ENCODE measurements at places on chromosomes 1 and 21. TPM values are rescaled to one million over a fixed set of nuclear protein-coding genes. Genes with fewer than 3 reads are reported as not detected.

The OR2T35 gene
- not detected for total RNA-seq

The USH2A gene
- total RNA-seq: not detected

The C1orf50 gene
- 9.2 TPM for total RNA-seq

The DISC1 gene
- total RNA-seq: 2.6 TPM

GRCh38 chr21:26686278-26686677 is 113.2 kb upstream of the CYYR1 start:
- DNase-seq: no peak

GRCh38 chr1:218200979-218201378 is 84.1 kb upstream of the RRP15 start:
- DNase-seq: no peak

- DNase-seq: no peak
Observed at GRCh38 chr1:79633456-79633855, 626.9 kb upstream of the ADGRL4 start.
